D721Med (cell line): ENCODE measurements at places on chromosomes 1 and 21.
A peak's percentile ranks its signal among the peaks of the same experiment; 100 is the strongest.

DNA sequence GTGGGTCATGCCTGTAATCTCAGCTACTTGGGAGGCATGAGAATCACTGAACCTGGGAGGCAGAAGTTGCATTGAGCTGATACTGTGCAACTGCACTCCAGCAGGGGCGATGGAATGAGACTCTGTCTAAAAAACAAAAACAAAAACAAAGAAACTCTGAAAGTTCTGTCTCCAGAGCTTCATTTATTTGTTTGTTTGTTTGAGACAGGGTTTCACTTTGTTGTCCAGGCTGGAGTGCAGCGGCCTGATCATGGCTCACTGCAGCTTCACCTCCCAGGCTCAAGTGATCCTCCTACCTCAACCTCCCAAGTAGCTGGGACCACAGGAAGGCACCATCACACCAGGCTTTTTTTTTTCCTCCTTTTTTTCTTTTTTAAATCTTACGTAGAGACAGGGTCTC is 191.8 kb upstream of the TNR start:
- DNase-seq = no peak

DNA sequence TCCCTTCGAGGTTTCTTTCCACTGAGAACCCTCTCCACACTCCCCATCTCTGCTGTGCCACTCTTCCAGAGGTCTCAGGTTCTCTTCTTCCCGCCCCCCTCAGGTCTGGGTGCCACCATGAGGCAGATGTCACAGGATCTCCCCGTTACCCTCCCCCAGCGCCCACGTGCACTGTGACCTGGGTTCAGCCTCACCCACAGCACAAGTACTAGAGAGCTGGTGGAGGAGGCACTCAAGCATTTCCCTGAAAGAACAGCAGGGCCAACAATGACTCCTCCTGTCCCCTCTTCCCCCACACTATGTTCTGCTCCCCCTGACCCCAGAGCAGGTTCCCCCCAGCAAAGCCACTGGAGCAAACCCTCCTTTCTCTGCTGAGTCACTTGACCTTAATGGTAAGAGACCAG is 14.3 kb downstream of the PLEKHA6 start:
- DNase-seq = no peak

DNA sequence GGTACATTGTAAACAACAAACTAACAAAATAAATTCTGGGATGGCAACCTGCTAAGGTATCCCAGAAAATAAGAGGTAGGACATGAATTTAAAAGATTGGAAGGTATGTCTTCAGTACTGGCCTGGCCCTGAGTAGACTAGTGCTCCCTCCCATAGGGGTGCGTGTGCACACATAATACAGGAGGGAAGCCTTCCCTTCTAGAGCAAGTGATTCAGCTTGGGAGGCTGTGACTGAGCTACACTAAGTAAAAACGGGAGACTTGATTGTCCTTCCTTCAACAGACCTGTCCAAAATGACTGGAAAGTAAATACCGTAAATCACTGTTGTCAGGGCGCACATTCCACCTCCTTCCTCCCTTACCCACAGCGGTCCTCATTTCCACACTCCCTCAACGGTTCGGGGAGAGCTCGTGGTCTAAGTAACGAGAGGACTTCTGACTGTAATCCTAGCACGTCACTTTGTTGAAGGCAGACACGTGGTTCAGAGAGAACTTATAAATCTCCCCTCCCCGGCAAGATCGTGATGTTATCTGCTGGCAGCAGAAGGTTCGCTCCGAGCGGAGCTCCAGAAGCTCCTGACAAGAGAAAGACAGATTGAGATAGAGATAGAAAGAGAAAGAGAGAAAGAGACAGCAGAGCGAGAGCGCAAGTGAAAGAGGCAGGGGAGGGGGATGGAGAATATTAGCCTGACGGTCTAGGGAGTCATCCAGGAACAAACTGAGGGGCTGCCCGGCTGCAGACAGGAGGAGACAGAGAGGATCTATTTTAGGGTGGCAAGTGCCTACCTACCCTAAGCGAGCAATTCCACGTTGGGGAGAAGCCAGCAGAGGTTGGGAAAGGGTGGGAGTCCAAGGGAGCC is at the start of gene TGFB2:
Gene TGFB2 (plus strand): TSS at position 523 of the 859 bp plus-strand sequence. CDS start 1,366 bp downstream, outside the sequence.
- DNase-seq = no peak

GRCh38 chr1:63612564-63612963 is 19.4 kb downstream of the PGM1 start:
- no peak for DNase-seq

DNA sequence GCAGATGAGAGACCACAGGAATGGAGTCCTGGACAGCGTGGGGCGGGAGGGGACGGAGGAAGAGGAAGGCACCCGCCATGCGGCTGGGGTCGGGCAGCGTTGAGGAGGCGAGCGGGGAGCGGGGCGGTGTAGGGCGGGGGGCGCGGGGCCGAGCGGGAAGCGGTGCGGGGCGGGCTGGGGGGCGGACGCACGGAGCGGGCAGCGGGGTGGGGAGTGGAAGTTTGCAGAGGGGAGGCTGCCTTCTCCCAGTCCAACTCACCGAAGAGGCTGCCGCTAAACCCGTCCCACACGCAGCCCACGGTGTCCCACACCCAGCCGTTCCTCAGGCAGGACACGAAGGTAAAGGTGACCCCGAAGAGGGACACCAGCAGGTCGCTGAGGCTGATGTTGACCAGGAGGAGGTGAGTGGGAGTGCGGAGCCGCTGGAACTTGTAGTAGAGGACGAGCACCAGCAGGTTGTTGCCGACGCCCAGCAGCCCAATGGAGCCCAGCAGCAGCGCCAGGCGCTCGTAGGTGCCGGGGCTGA is 483 bp downstream of the CHML start:
- peak; percentile 29 for DNase-seq

DNA sequence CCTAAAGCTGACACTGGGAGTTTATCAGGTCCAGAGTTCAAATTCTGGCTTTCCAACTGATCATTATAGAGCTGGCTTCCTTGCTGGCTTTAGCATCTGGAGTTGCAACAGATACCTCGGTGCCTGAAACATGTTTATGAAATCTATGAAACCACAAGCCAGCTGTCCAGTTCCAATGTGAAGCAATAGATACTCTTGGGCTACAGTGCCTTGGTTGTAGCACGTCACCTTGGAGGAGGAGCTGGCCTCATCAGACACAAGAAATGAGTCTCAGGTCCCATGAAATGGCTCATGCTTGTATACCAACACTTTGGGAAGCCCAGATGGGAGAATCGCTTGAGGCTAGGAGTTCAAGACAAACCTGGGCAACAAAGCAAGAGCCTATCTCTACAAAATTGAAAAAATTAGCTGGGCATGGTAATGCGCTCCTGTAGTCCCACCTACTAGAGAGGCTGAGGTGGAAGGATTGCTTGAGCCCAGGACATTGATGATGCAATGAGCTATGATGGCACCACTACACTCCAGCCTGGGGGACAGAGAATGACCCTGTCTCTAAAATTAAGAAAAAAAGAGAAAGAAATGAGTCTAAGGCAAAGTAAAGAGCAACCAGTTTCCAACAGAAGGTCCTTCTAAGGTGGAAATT is 132.5 kb upstream of the ZNF648 start:
- no peak for DNase-seq

DNA sequence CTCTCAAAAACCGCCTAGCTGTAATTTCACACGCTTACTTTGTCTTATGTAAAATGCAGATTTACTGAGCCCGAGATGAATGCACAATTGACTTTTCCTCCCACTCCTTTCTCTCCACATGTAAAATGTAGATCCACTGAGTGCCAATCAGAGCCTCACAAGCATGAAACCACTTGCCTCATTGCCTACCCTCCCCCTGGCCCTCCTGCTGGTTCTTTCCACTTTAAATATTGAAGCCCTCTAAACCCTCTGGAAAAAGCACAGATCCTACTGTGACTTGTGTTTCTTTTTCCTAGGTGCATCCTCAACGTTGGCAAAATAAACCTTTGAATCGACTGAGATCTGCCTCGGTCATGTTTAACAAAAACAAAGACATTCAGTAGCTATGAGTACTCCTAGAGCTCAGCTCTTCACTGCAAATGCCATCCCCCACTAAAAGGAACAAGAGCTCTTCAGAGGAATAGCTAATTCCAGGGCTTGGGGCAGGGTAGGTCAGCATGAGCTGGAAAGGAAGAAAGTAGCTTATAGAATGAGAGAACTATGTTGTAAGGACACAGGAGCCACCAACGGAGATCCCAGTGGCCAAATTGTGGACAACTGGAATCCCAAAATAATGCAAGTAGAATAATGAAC is 365.5 kb upstream of the RUNX1 start:
- no peak for DNase-seq

DNA sequence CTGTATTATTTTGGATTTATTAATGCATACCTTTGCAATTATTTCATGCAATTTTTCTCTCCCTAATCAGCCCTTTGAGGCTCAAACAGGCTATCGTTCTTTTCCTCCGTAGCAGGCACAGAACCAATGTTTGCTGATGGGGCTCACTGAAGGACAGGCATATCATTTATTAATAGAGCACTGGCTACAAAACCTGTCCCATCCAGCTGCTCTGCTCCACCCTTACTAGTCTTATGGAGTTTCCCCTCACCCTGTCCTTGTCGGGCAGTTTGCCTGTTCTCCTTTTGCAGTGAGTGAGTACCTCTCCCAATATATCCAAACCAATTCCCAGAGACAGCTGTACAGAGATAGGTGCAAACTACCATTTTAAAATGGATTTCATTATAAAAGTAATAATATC is 16.6 kb upstream of the FCAMR start:
- DNase-seq = no peak

DNA sequence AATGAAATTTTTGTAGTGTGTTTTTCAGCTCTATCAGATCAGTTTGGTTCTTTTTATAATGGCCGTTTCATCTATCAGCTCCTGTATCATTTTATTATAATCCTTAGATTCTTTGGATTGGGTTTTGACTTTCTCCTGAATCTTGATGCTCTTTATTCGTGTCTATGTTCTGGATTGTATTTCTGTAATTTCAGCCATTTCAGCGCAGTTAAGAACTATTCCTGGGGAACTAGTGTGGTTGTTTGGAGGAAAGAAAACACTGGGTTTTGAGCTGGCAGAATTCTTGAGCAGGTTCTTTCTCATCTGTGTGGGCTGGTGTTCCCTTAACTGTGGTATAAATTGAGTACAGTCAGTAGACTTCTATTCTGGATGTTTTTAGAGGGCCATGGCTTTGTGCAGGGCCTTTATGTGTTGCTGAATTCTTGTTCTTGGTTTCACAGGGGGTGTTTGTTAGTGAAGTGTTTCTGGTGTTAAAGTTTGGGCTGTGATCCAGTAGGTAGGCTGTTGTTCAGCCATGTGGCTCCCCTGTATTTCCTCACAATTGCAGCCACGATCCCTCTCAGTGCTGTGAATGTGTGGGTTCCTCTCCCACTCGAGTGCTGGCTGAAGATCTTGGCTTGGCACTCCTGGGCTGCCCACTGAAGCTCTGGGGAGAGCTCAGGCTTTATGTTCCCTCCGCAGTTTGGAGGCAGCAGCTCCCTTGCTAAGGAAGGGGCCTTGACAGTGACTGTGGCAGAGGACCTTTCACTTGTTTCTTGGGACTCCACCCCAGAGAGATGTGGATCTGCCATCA is 56.0 kb upstream of the CCDC190 start:
- DNase-seq = no peak

GRCh38 chr1:177909416-177909815 is 60.4 kb downstream of the SEC16B start:
- DNase-seq = no peak

GRCh38 chr1:220176540-220176939 is 82.6 kb downstream of the IARS2 start:
- no peak for DNase-seq

DNA sequence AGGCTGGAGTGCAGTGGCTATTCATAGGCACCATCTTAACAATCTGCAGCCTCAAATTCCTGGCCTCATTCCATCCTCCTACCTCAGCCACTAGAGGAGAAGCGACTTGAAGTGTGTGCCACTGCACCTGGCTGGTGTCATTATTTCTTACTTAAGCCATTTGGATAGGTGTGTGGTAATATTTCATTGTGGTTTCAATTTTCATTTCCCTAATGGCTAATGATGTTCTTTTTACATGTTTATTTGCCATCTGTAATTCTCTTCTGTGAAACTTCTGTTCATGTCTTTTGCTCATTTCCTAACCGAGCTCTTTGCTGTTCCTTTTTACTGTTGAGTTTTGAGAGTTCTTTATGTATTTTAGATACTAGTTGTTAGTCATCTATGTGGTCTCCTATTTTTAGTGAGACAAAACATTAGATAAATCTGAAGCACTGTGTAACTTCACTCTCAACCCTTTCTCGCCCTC is 66.8 kb downstream of the SLC27A3 start:
- no peak for DNase-seq

DNA sequence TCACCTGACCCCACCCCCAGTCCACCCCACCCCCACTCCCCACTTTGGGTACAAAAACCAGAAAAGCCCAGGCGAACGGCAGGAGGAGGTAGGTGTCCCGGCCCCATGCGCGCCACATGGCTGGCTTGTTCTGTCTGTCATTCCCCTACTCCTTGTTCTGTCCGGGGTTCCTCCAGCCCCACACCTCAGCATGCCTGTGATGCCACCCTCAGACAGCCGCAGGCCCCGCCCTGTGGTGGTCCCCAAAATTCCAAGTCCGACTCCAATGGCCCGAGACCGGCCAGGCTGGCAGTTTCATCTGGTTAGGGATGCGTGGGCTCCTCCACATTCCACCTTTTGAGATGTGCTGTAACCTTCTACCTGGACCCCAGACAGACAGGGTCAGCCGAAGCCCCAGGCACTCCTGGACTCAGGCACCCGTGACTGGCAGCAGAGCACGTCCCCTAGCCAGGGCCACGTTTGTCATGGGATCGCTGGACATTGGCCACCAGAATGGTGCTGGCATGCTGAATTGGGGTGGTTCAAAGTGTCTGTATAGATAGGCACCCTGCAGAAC is 94.4 kb downstream of the WDR4 start:
- no peak for DNase-seq

DNA sequence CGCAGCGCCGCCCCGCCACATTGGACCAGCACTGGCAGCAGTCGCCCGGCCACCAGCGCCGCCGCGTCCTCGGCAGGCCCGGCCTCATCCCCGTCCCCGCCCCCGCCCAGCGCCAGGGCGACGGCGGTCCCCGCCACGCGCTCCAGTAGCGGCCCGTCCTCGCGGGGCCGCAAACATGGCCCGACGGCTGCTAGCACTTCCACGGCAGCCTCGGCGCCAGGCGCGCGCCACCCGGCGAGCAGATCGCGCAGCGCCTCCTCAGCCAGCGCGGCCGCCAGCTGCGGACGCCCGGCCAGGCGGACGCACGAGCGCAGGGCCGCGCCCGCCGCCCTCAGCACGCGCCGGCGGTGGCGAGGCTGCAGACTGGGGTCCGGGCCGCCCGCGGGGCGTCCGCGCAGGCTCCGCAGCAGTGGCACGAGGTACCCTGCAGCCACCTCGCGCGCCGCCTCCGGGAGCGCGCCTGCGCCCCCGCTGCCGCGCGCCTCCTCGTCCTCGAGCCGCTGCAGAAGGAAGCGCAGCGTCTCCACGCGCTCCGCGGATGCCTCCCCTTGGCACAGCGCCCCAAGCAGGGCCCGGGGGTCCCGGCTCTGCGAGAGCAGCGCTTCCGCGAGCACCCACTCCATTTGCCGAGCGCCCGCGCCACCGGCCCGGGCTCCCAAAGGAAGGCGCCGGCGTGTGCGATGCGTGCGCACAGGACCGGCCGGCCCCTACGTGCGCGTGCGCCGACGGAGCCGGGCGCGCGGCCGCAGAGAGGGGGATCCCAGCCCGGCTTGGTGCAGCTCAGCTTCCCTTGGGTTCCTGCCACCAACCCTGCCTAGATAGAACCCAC is at the start of gene TARBP1:
Gene TARBP1 (minus strand): TSS at position 699 of the 829 bp plus-strand sequence. CDS start 76 bp downstream, at position 623.
- DNase-seq = peak; percentile 67
